Posterior cingulate gyrus (tissue), 11 donors: ENCODE measurements at places on chromosomes 12 and 14.
A peak's percentile ranks its signal among the peaks of the same experiment; 100 is the strongest.

GRCh38 chr12:3107954-3108353, 30.8 kb downstream of the TSPAN9 start:
- DNase-seq, result no peak

GRCh38 chr12:64624035-64624434, 13.7 kb downstream of the RASSF3 start:
- DNase-seq, result no peak

- no peak for DNase-seq
Measured at GRCh38 chr12:32198555-32198954, 91.9 kb downstream of the BICD1 start.

DNA sequence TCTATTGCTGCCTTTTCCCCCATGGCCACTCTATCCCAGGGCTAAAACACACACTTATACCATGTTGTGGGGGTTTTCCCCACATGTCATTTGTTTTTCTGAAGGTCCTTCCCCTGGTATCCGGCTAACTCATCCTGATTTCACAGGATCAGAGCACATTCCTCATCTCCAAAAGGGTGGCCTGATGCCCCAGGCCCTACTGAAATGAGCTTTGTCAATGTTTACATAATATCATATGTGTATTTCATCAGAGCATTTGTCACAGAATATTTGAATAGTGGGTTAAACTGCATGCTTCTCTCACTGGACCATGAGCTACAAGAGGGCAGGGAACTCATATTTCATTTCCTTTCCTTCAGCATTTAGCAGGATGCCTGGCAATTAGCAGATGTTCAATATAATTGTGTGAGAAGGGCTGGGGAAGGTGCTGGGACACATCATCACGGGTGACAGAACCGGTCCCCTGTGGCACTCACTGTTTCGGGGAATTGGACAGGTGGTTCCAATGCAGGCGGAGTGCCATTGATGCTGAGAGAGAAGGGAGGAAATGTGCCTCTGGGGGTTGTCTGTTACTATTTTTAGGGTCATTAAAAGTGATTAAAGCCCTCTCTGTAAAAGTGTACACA, 26.8 kb downstream of the EMP1 start:
- no peak for DNase-seq

GRCh38 chr12:101710288-101710687, 12.8 kb downstream of the CHPT1 start:
- DNase-seq, result no peak

DNA sequence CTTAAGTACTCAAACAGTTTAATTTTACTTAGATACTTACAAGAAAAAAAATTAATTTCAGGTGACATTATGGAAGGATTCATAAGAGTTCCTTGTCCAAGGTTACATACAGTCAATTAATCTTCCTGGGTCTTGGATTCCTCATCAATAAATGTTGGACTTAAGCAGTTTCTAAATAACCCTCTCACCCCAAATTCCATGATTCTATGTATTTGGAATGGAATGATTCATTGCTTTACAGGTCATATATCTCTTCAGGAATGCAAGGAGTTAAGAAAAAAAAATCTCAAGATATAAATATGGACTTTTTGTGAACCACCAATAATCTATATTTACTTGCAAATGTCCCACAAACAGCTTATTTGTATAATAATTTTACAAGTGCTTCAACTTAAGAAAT, 84.2 kb upstream of the BMP4 start:
- DNase-seq, result no peak

GRCh38 chr12:111155521-111155920, 213.4 kb downstream of the PHETA1 start:
- DNase-seq, result no peak

- DNase-seq, result no peak
Measured at GRCh38 chr12:184811-185575, 29.0 kb downstream of the SLC6A12 start.

- peak; percentile 30 for DNase-seq
Measured at GRCh38 chr14:21796916-21797315, 123.3 kb upstream of the OR4E1 start.

- no peak for DNase-seq
Measured at GRCh38 chr12:18753481-18754123, 15.7 kb downstream of the CAPZA3 start.

DNA sequence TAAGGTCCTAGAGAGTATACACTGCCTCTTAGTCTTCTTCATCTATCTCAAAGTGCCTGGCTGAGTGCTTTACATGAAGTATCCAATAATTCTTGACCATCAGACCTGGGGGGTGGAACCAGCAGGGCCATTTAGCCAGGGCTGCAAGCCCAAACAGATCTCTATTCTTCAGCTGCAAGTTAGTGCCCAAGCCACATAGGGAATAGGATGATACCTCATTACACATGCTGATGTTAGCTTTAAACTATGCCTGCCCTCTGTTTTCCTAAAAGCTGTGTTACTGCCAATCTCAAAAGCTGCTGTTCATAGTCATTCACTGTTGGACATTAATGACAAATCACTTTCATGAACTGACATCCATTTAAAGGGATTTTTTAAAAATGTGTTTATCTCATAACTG, 16.7 kb upstream of the IFNG start:
- DNase-seq, result no peak

DNA sequence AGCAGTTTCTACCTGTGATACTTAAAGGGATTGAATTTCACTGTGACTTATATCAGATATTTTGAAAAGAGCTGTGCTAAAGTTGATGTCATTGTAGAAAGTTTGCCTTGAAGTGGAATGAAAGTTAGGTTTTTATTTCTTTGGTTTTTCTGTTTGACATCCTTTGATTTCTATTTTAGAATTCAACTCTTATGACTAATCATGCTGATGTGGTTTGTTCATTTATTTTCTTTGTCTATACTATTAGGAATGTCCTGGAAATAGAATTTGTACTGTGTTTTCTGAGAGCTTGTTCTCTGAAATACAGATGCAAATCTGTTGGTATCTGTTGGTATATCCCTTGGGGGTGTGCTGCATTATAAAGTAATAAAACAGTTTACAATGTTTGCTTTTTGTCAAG, 3.3 kb downstream of the CNOT2 start:
- no peak for DNase-seq

DNA sequence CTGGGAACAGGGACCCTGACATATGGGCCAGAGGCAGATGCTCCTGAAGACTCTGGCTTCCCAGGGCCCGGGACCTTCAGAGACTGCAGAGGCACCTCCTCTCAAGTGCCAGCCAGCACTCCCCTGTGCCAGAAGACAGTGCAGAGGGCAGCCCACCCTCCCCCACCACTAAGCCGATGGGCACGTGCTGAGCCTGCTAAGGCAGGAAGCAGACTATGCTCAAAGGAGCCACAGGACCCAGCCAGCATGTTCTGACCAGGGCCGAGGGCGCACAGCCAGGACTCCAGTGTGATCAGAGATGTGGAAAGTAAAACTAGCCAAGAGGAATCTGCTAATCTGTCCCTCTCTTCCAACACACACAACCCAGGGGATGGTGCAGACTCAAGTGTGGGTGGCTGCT, 29.8 kb downstream of the DIO3 start:
- DNase-seq, result no peak

- DNase-seq, result no peak
Measured at GRCh38 chr14:53367644-53368026, 214.5 kb upstream of the DDHD1 start.

DNA sequence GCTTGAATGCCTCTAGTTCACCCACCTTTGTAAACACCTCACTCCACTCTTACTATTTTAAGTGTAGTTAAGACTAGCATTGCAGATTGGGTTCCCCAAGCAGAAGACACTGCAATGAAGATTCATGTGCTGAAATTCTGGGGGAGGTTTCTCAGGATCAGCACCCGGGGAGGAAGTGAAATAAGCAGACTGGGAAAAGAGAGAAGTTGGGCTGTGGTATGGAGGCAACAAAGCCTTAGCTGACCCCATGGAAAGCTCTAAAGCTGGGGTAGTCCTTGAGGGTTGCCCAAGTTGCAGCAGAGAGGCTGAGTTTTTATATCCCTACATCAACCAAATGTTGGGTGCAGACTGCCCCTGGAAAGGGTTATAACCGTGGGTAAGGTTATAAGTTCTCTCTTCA, 23.9 kb upstream of the IGF1 start:
- no peak for DNase-seq

GRCh38 chr12:18123707-18124106, 33.7 kb upstream of the RERGL start:
- no peak for DNase-seq

GRCh38 chr12:58420503-58420902, 479.1 kb downstream of the ATP23 start:
- DNase-seq, result no peak

DNA sequence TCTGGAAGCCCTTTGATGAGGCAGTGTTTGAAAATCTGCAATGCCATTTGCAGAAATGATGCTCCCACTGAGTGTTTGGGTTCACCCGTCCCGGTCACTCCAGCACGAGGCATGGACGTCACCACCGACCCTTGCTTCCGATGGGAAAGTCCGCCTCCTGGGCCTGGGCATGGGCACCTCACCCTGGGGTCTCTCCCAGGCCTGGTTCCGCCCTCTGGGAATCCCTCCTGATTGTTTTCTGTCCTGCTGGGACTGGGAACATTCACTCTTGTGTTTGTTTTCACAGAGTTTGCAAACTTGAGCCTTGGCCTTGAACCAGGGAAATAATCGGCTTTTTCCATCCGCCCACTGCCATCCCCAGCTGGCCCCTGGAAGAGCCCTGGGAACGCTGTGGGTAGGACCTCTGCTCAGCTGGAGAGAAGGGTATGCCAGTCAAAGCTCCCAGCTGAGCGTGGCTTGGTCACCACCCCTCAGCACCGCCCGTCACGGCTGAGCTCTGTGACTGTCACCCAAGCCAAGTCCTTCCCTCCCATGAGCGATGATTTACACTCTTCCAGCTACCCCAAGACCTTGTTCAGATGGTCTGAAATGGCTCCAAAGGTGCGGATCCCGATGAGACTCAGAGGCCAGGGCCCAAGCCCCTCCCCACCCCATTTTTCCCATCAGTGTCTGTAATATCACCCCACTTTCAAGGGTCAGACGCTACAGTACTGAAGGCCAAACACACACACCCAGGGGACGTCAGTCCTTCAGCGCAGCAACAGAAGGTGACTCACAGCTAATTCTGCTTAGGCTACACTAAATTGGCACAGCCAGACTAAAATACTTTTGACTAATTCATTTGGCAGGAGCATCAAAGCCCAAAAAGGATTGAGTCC, 34.1 kb upstream of the FZD10 start:
- no peak for DNase-seq

- no peak for DNase-seq
Measured at GRCh38 chr14:68634332-68634731, 158.5 kb downstream of the ZFP36L1 start.

DNA sequence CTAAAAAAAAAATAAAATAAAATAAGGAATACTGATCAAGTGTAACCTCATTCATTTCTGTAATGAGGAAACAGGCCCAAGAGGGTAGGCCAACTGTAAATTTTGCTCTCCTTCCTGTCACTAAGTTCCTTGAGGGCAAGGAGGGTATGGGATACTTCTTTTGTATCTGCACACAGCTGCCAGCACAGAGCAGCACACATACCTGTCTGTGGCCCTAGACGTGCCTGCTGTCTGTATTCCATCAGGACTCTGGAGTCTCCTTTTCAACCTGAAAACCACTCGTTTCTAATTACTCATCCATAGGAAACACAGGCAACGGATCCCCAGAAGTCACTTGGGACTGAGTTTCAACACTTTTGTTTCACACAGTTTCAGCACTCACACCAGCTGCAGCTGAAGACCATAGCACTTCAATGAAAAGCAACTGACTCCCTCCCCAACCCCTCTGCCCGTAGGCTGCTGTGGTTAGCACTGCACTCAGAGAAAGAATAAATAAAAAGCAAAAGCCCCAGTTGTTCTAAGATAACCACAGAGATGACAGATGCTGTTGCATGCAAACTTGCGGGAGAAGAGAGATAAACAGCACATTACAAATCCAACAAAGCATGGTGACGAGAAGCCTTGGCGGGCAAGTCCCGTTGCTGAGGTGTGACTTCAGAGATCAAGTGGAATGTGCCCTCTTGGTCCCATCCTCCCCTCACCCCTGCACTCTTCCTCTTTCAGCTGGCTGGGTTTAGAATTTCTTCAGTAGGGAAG, 24.9 kb downstream of the CRACR2A start:
- DNase-seq, result no peak

DNA sequence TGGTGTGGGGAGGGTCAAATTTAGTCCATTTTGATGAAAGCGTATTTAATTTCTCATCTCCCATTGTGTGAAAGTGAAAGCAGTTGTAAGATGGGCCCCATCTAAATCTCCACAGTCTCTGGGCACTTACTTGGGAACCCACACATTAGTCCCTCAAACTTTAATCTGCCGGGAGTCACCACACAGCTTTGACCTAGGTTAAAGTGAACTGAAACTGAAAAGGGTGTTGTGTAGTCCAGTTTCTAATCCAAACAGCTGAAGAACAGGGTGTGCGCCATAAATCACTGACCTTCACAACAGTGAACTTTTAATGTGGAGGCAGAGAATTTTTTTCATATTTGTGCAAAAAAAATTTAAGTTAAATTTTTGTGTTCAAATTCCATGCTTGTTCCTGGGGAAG, 48.4 kb upstream of the PTPRO start:
- DNase-seq, result no peak

GRCh38 chr12:19545301-19545700, 106.0 kb downstream of the AEBP2 start:
- no peak for DNase-seq

DNA sequence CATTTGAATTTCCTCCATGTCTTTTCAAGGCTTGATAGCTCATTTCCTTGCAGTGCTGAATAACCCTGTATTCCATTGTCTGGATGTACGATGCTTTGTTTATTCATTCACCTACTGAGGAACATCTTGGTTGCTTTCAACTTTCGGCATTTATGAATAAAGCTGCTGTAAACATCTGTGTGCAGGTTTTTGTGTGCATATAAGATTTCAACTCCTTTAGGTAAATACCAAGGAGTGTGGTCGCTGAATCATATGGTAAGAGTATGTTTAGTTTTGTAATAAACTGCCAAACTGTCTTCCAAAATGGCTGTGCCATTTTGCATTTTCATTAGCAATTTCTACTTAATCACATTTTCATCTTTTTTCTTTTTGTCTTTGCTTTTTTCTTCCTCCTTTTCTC, 327.7 kb upstream of the TBX3 start:
- DNase-seq, result no peak

GRCh38 chr14:68824517-68825347, 31.9 kb upstream of the ZFP36L1 start:
- peak; percentile 64 for DNase-seq

DNA sequence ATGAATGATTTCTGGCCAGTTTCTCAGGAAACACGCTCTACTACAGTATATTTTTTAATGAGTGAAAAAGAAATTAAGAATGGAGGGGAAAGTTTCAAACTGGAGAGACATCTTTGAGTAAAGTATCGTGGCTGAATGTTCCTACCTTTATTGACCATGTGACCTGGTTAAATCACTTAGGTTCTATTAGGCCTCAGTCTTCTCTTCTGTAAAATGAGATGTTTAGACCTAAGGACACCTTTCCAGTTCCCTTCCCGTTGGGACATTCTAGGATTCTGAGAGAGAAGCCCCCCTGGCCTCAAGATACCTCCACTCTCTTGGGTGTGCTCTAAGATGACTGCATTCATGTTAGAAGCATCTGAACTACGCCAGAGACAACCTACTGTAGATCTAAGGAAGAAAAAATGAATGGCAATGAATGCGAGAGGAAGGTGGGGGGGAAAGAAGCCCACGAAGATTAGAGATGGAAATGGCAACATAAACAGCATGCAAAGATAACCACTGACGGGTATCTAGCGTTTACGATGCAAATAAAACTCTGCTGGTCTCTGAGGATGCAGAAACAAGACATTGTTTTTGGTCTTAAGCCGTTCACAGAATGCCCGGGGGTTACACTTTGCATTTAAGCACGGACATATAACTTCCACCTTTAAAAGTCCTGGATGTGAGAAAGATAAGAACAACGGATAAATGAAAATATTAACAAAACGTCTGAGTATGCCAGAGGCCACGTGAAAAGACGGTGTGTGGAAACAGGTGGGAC, 599 bp upstream of the CPSF6 start:
- DNase-seq, result no peak

GRCh38 chr14:93619176-93619793, 169.0 kb downstream of the PRIMA1 start:
- peak; percentile 11 for DNase-seq
